ENCODE measurements at places on chromosomes 2 and 18.

DNA sequence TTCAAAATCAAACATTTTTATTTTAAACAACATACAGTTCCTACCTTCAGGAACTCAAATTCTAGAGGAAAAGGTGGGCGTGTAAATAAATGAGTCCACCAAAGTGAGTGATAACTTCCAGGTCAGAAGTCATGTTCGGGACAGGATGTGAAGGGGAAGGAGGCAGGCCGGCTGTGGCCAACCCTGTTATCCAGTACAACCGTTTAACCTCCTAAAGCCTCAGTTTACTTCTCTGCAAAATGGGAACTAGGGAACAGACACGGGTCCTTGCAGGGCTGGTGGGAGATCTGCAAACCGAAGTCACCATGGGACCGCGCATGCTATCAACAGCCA is 373 bp downstream of the EIPR1 start:
- peak; percentile 11 for DNase-seq

DNA sequence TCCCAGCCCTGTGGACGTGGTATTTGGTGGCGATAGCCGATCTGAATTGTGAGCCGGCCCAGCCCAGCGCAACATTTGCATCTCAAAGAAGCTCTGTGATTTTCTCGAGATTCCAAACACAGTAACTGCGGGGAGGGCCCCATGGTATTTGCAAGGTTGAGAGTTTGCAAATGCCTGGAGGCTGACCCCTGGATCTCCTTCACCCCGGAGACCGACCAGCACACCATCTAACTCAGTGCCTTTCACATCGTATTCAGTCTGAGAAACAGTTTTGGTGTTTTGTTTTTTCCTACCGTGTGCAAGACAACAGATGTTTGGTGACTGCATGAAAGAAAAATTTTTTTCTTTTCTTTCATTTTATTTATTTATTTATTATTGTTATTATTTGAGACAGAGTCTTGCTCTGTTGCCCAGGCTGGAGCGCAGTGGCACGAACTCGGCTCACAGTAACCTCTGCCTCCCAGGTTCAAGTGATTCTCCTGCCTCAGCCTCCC is 40.3 kb downstream of the MYCN start:
- no peak for DNase-seq

GRCh38 chr2:24160761-24161160 is 14.1 kb upstream of the FAM228A start:
- no peak for DNase-seq

- DNase-seq: no peak
These were observed 1.5 kb downstream of the CIDEA start for GRCh38 chr18:12255626-12256026.

DNA sequence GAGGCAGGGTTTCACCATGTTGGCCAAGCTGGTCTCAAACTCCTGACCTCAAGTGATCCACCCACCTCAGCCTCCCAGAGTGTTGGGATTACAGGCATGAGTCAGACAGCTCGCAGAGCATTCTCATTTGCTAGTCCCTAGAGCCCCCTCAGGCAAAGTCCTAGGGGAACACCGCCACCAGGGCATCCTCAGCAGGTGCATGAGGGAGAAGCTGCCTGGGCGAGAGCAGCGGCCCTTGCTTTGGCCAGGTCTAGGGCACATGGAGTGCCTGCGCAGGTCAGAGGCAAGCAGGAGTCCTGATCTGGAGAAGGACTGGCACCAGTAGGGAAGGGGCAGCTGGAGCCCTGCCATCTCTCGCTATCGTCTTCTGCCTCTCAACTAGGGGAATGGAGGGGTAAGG is 32.4 kb downstream of the NGEF start:
- no peak for DNase-seq

GRCh38 chr2:100269889-100270288 is 52.4 kb downstream of the LONRF2 start:
- DNase-seq: no peak
